ENCODE measurements at places on chromosomes 16 and 17. TPM values are rescaled to one million over a fixed set of nuclear protein-coding genes. Genes with fewer than 3 reads are reported as not detected.

DNA sequence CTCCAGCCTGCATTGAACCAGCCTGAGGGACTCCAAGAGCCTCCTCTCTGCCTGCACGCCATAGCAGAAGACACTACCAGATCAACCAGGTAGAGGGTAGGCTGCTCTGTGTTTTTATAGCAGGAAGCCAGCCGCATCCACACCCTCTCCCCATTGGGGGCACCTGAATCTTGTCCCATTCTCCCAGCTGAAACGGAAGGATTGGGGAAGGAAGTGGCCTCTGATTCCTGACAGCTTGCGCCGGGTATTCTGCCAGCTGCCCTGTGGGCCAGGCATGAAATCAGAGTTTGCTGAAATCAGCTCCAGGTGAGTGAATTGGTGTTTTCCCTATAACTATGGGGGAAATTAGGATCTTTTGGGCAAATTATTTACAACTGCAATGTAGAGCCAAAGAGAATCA is at the start of gene ZP2:
ZP2 (minus strand) TSS at position 89 of the 400 bp plus-strand sequence; CDS start at position 62, 27 bp downstream.
- no peaks in the 10 kb centered on the region for H3K36me3 ChIP-seq
- no peak within 1 kb of the TSS for H3K27ac ChIP-seq
- no peak for DNase-seq
- peaks cover under 1% of the 10 kb centered on the region for H3K4me1 ChIP-seq
- no peak within 1 kb of the TSS for H3K4me3 ChIP-seq
- no peaks in the 10 kb centered on the region for H3K27me3 ChIP-seq

The CASKIN1 gene
- 12.7 TPM for total RNA-seq

The TLCD1 gene
- 15.5 TPM for total RNA-seq

GRCh38 chr16:89646906-89647305 is 10.6 kb downstream of the CHMP1A start:
- H3K4me1 ChIP-seq: no peaks in the 10 kb centered on the region
- no peak overlapping the region for H3K4me3 ChIP-seq
- no peak for DNase-seq
- H3K27ac ChIP-seq: no peak overlapping the region

The LHX1 gene
- total RNA-seq: 1.8 TPM

GRCh38 chr16:80806927-80807340 is 2.5 kb upstream of the CDYL2 start:
- H3K4me1 ChIP-seq: no peaks in the 10 kb centered on the region
- peaks cover 2% of the 10 kb centered on the region for H3K36me3 ChIP-seq
- peaks cover 41% of the 10 kb centered on the region for H3K27me3 ChIP-seq
- no peak for DNase-seq
- H3K4me3 ChIP-seq: no peak overlapping the region

All from progenitor cell of endocrine pancreas (in vitro differentiated cells).